ENCODE measurements at places on chromosomes 16 and 17. TPM values are rescaled to one million over a fixed set of nuclear protein-coding genes. Genes with fewer than 3 reads are reported as not detected.

SPOP gene
- total RNA-seq: 78.6 TPM

SOST gene
- total RNA-seq: not detected

KRTAP2-3 gene
- not detected for total RNA-seq

ZFP3 gene
- total RNA-seq: 14.1 TPM

MARCHF10 gene
- total RNA-seq: 0.29 TPM

- no peak for DNase-seq
Measured at GRCh38 chr16:76976101-76976500, 214.9 kb upstream of the MON1B start.

DNA sequence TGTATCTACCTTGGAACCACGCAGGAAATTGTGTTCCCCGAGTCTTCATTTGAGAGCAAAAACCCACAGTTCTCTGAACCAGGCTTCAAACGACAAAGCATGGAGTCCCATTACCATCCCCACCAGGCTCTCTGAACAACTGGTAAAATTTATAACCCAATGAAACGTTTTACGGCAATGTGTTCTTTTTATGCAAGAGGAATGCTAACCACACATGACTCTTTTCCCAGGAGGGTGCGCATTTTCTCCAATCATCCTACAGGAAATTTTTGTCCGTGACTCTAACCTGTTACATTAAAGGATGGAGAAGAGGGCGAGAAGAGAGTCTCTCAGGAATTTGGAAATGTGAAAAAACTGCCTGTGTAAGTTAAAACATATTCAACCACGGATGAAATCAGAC, 17.8 kb downstream of the STX8 start:
- no peak for DNase-seq

DNA sequence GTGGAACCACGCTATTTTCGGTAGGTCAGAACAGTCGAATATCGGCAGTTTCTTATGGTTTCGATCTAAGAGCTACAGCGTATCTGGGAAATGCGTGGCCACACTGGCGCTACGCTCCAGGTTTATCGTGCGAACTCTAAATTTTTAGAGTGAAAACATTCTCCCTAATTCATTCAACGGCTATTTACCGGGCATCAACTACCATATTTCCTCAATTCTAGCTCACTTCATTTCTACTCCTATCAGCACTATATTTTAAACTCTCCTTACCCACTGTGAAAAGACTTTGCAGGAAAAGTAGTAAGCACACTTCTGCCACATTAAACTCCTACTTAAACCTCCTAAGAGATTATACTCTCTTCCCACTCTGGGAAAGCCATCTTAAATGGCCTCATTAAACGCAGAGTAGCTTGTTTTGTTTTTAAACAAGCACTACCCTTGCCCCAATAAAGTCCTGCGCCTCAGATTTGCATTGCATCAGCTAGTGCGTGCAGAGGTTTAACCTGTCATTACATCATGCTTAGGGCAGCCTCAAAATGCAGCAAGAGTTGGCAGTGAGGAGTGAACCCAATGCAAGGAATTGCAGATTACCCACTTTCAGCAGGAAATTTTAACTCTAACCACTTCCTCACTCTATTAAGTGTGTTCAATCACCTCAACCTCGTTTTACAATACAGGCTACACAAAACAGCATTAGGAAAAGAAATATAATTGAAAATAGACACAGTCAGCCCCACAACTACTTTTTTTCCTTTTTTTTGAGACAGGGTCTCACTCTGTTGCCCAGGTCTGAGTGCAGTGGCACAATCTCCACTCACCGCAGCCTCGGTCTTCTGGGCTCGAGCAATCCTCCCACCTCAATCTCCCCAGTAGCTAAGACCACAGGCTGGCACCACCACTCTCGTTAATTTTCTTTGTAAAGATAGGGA, 18.8 kb downstream of the SIAH1 start:
- no peak for DNase-seq

DNA sequence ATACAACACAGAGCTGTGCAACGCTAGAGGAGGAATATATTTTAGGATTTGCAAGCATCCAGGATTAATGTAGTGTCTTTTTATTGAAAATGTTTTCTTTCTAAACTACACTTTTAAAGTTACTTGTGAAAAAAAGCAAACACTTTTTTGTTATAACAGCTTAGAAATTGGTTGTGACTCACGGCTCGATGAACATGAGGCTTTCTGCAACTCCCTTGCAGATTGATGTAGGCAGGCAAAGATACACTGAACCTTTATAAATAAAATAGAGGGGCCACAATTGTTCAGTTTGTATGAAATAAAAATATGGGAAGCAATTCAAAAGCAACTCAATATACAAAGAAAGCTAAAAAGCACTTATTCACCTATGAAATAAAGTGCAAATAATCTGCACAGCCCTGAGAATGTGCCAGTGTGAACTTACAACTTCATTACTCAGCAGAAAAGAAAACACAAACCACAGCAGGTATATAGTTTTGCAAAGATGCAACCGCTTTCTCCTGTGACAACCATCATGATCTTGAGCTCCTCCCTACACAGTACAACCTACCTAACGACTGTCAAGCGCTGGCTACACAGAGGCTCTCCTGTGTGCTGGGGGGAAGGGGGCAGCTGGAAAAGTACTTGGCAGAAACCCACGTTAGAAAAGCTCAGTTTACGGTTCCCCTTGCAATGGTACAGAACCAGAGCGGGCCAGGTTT, 948 bp downstream of the LUC7L start:
- no peak for DNase-seq

DNA sequence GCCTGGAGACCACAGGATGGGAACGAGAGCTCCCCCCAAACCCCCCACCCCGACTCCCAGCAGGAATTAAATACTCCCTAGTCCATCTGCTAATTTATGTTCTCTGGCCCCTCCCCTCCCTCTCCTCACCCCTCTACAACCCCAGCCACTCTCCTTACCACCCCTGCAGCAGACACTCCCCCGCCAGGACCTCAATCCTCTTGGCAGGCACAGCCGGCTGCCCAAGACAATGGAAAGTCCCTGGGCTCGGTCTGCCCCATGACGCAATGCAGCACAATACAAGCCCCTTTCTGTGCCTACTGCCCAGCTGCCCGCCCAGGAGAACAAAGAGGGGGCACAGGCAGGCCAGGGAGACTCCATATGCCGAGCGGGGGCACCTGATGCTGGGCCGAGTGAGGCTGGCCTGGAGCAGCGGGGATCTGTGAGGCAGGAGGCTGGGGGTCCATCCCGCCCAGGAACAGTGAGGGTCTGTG, 30.3 kb upstream of the CDC42EP4 start:
- DNase-seq: peak; percentile 83

- no peak for DNase-seq
Measured at GRCh38 chr16:17219991-17220390, 250.8 kb downstream of the XYLT1 start.

GRCh38 chr16:66502020-66502913, 47.7 kb downstream of the TK2 start:
- DNase-seq: peak; percentile 64
